ENCODE measurements at places on chromosomes 6 and 20.

DNA sequence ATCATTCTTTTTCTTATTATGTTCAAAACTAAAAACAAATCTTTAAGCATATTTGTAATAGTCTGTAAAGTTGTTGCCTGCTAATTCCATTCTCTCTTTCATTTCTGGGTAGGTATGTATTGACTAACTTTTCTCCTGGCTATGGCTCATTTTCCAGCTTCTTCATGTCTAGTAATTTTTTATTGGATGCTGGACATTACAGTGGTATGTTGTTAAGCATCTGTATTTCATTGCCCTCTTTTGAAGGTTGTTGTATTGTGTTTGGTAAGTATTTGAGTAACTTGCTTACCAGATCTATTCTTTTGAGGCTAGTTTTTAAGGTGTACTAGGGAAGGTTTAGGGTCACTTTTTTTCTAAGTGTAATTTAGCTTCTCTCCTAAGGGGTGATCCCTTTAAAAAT lies 230.9 kb downstream of the TTLL2 start:
- DNase-seq, result no peak

- DNase-seq, result no peak
These were observed 9.3 kb upstream of the PRR18 start for GRCh38 chr6:166317261-166318212.

DNA sequence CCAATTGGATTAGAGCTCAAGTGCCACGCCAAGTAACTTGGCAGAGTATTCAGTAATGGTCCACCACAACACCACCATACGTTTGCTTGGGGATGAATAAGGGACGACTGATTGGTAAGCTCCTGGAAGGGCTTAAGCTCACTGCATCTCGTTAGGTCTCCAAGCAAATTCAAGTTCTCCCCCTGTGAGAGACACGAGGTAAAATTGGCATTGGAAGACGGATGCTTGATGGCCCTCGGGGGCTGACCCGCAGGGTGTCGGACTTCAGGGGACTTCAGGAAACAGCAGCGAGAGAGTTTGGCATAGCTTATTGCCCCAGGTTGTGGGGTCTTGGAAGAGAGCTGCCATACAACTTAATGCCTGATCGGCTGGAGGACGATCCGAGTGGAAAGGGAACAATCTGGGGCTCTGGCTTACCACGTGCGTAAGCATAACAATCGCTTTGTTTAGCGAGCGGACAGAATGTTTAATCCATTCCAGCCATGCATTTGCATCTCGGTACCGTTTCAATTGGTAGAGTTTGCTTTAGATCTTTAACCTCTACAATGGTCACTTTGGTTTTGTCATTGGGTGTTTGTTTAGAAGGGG lies 4.8 kb upstream of the ZNFX1 start:
- DNase-seq, result no peak

GRCh38 chr20:17631576-17632319 lies 50.3 kb downstream of the RRBP1 start:
- DNase-seq, result no peak

- DNase-seq, result no peak
These were observed 289.4 kb downstream of the CDC5L start for GRCh38 chr6:44676826-44677433.

DNA sequence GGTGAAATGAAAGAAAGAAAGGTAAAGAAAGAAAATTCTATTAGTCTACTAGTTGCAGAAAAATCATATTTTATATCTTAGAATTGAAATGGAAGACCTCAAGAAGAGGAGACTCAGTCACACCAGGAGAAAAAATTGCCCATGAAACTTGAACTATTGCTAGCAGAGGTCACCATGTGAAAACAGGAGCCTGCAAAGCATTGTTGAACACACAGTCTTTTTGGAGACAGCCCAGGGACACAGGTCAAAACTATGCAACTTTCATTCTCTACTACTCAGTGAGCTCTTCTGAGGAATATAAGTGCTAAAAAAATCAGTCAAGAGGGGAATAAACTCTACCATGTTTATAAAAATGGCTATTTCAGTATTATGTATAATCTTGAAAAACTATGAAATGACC lies 89.8 kb upstream of the TENT5A start:
- DNase-seq, result no peak

- no peak for DNase-seq
These were observed 8.4 kb downstream of the FRS3 start for GRCh38 chr6:41771058-41771983.

DNA sequence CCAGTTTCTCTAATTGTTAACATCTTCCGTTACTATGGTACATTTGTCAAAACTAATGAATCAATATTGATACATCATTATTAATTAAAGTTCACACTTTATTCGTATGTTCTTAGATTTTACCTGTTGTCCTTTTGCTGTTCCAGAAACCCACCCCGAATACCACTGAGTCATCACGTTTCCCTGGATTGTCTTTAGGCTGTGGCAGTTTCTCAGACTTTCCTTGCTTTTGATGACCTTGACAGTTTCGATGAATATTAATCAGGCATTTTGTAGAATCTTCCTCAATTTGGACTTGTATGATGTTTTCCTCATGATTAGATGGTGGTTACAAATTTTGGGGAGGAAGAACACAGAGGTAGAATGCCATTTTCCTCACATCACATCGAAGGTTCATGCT lies 39.1 kb upstream of the AIG1 start:
- DNase-seq, result no peak

DNA sequence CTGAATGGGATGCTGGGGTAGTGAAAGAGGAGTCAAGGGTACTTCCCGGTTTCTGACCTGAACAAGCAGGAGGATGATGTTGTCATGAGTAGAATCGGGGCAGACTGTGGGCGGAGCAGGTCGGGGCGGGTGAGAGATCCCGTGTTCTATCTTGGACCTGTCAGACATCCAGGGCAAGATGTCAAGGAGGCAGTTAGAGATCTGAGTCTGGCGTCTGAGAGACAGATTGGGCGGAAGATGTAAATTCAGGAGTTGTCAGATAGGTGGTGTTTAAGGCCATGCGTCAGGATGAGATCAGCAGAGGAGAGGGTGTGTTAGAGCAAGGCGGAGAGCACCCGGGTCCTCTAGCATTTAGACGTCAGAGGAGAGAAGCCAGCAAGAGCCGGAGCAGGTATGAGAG lies 115.5 kb downstream of the DLGAP4 start:
- DNase-seq, result no peak

Measured in effector CD4-positive, alpha-beta T cell (primary cell).